Vagina (tissue), 2 donors: ENCODE measurements at places on chromosomes 13 and 19.

- DNase-seq = no peak
Observed at GRCh38 chr13:114115796-114116195, 16.6 kb downstream of the RASA3 start.

DNA sequence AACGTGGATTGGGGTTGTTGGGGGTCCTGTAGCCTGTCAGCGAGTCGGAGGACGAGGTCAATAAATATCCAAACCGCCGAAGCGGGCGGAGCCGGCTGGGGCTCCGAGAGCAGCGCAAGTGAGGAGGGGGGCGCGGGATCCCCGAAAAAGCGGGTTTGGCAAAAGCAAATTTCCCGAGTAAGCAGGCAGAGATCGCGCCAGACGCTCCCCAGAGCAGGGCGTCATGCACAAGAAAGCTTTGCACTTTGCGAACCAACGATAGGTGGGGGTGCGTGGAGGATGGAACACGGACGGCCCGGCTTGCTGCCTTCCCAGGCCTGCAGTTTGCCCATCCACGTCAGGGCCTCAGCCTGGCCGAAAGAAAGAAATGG lies 754 bp upstream of the SIX5 start:
- no peak for DNase-seq

- DNase-seq = no peak
Observed at GRCh38 chr13:22561581-22561980, 619.2 kb upstream of the SGCG start.

- no peak for DNase-seq
Observed at GRCh38 chr13:75010941-75011340, 471.0 kb downstream of the TBC1D4 start.

GRCh38 chr13:74641586-74641985 lies 507.4 kb upstream of the KLF12 start:
- no peak for DNase-seq

- DNase-seq = no peak
Observed at GRCh38 chr19:18591735-18592385, 3.3 kb downstream of the REX1BD start.

GRCh38 chr19:46000491-46001246 lies 5.4 kb downstream of the CCDC61 start:
- DNase-seq = no peak

- DNase-seq = no peak
Observed at GRCh38 chr19:728011-728410, 19.3 kb downstream of the PALM start.

DNA sequence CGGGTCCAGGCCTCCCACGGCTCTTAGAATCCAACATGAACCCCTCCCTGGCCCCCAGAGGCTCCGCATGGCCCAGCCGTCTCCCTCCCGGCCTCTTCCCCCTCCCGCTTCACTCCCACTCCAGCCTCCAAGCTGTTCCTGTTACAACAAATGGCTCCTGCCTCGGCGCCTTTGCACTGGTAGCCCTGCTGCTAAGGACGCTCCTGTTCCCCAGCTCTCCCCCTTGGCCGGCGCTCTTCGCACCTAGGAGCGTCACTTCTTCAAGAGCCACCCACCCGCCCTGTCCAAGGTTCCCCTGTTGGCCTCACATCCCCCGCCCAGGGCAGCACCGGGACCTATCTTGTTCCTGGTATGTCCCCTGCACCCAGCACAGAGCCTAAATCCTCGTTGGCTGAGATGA lies 9.4 kb downstream of the CCDC124 start:
- DNase-seq = no peak

DNA sequence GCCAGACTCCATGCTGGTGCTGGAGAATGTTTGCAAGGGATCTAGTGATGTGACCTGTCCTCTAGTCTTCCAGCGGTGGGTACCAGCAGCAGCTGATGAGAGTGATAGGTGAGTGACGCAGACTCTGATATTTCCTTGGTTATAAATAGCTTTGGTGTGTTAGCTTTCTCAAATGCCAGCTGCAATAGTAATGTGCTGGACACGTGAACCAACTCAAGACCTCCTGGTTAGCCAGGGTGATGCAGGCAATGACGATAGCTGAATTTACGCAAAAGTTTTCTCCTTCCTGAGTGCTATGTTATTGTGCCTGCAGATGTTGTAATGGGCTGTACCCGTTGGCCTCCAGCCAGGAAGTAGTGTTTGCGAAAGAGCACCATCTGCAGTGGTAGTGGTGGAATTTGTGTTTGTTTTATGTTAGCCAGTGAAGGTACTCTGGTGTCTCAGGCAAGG lies 129.5 kb downstream of the CYSLTR2 start:
- no peak for DNase-seq

- DNase-seq = no peak
Observed at GRCh38 chr19:23241419-23241818, 8.8 kb downstream of the ZNF724 start.
